ENCODE measurements at places on chromosomes 3 and 15.

GRCh38 chr3:64865839-64866570, 178.2 kb upstream of the ADAMTS9 start:
- DNase-seq: no peak

- DNase-seq: no peak
Observed at GRCh38 chr3:65659396-65659795, 379.3 kb downstream of the MAGI1 start.

DNA sequence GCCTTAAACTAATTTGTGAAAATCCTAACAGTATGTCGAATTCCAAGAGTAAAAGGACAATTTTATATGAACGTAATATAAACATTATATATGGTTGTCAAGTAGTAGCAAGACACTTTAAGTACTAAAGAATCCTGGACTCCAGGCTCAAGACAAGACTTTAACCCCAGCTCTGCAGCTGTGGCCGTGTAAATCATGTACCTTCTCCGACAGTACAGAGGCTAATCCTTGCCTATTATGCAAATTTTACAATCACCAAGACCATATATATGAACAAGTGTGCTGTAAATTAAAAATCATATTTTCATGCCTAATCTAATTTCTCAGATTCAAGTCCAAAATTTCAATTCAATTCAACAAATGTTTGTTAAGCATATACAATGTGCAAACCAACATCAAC, 35.8 kb downstream of the RBM15B start:
- no peak for DNase-seq

- no peak for DNase-seq
Observed at GRCh38 chr3:136535906-136536305, 216.3 kb downstream of the STAG1 start.

DNA sequence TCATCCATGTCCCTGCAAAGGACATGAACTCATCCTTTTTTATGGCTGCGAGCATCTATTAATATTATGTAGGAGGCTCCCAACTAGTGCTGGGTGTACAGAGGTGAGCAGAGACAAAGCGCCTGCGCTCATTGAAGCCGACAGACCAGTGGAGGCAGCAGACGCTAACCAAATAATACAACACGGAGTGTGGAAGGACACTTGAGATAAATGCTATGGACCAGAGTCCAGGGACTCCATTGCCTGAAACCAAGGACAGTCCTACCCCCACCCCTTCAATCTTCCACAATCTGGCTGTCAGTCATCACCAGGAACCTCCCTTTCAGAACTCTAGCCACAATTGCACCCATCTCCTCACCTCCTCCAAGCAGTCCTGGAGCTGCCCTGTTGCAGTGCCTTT, 41.5 kb downstream of the KLHL6 start:
- no peak for DNase-seq

DNA sequence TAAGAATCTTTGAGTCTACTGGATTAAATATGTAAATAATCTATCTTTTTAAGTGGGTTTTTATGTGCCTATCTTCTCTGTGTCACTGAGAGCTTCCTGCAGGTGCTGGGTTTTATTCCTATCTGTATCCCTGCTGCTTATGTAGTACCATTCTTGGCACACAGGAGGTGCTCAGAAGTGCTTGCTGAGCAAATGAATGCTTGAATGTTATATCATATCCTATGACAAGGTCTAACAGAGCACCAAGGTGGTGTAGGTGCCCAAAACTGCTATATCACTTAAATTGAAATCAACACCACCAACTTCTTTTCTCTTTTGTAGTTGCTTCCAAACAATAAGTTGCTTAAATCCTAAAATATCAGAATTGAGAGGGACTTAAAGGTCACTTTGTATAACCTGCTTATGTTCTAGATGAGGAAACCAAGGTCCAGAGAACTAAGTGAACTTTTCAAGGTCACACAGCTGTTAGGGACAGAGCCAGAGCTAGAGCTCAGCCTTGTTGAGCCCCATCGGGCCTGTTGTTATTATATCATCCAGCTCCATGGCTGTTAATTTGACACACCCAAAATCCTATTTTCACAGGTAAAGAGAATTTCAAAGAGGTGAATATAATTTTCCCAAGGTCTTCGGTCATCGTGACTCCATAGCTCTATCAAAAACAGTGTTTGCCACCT, 46.0 kb downstream of the CCNL1 start:
- no peak for DNase-seq

DNA sequence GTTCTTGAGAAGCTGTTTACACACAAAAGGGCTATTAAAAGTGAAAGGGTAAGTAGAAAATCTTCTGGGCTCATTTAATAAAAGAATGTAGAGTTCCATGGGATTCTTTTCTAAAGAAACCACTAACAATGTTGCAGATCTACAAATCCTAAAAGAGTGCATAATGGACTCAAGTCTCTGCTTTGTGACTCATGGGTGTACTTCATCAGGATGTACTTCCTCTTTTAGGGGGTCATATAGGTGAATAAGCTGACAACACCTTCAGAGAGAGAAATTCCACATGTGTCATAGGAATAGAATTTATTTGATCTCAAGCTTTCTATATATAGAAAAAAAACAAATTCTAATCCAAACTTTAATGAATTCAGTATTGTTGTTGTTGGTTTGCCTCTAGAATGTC, 355.5 kb downstream of the TIGIT start:
- DNase-seq: peak; percentile 17

DNA sequence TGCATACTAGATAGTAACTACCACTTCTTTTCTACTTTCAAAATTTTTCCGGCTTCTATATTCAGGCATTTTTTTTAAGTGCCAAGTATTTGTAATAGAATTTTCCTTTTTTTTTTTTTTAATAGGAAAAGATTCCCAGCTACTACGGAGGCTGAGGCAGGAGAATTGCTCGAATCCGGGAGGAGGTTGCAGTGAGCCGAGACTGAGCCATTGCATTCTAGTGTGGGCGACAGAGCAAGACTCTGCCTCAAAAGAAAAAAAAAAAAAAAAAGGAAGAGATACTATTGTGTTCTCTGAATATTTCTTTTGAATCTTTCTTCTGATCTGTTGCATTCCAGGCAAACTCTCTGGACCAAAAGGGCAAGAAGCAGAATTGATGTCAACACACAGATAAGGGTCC, 557.3 kb downstream of the FGF12 start:
- DNase-seq: no peak

GRCh38 chr15:53658827-53659555, 100.5 kb downstream of the WDR72 start:
- no peak for DNase-seq

DNA sequence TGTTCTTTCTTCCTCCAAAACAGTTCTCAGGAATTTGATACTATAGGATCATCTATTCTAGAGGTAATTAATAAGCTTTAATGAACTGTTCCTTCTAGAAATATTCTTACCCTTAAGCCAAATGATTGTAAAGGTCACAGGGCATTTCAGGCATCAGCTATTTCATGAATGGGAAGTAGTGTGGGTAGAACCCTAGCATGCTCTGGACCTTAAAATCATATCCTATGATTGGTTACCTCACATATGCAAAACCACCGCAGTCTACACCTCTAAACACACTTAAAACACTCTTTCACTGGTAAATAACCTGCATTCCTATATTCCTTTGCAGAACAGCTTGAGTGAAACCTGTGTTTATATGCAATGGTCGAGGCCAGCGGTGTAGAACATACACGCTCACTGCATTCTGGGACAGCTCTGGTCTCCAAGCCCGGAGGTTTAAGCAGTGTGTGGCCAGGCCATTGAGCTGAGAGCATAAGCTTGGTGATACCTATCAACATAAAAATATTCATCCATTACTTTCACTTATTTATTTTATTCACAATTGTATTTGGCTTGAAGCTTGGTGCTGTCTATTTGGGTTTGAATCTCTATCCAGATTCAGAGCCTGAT, 87.7 kb upstream of the RASGRP1 start:
- DNase-seq: no peak

DNA sequence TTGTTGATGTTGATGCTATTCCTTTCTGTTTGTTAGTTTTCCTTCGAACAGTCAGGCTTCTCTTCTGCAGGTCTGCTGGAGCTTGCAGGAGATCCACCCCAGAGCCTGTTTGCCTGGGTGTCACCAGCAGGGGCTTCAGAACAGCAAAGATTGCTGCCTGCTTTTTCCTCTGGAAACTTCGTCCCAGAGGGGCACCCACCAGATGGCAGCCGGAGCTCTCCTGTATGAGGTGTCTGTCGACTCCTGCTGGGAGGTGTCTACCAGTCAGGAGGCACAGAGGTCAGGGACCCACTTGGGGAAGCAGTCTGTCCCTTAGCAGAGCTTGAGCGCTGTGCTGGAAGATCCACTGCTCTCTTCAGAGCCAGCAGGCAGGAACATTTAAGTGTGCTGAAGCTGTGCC, 303.2 kb downstream of the ZIC1 start:
- no peak for DNase-seq

GRCh38 chr3:106811376-106811775, 565.9 kb upstream of the CCDC54 start:
- no peak for DNase-seq

GRCh38 chr3:193943200-193943599, 192.7 kb upstream of the HES1 start:
- no peak for DNase-seq

DNA sequence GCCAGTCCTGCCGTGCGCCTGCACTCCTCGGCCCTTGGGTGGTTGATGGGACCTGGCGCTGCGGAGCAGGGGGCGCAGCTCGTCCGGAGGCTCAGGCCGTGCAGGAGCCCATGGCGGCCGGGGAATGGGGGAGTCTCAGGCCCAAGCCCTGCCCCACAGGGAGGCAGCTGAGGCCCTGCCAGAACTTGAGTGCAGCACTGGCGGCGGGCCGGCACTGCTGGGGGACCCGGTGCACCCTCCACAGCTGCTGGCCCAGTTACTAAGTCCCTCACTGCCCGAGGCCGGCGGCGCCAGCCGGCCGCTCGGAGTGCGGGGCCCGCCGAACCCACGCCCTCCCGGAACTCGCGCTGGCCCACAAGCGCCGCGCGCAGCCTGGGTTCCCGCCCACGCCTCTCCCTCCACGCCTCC, 190.9 kb upstream of the MME start:
- DNase-seq: no peak

GRCh38 chr3:25433868-25434267, 5.8 kb downstream of the RARB start:
- DNase-seq: peak; percentile 52

- peak; percentile 31 for DNase-seq
Observed at GRCh38 chr3:42529468-42529867, 27.0 kb downstream of the VIPR1 start.

GRCh38 chr3:78697426-78697825, 1070.4 kb downstream of the ROBO1 start:
- no peak for DNase-seq

DNA sequence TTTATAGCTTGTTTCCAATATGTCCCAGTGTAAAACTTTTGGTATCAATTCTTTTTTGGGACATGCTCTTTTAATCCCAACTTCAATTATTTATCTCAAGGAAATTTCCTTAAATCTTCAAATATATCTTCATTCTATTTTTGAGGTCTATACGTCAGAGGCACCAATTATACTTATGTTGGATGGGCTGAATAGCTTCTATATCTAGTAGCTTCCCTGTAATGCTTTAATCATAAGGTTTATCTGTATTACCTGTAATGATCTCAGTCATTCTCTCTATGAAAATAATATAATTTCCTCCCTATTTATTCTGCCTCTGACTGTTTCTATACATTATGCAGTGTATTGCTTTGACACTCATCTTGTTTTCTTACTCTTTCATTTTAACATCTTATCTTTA, 29.9 kb upstream of the MCCC1 start:
- DNase-seq: no peak

DNA sequence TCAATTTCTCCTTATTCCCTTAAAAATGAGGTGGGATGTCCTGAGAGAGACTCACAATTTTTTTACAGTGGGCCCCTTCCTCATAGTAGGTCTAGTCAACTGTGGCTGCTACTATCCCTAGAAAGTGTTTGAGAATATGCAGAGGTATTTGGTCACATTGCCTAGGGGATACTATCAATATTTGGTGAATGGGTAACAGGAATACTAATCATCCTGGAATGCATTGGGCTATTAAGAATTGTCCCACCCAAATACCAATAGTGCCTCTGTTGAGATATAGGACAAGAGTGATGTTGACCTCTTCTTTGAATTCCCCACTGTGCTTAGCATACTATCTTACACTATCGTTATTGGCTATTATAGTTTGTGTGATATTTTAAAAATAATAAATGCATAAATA, 389.4 kb downstream of the DIPK2A start:
- no peak for DNase-seq

GRCh38 chr15:37099319-37100108, 835 bp downstream of the MEIS2 start:
- DNase-seq: peak; percentile 38

DNA sequence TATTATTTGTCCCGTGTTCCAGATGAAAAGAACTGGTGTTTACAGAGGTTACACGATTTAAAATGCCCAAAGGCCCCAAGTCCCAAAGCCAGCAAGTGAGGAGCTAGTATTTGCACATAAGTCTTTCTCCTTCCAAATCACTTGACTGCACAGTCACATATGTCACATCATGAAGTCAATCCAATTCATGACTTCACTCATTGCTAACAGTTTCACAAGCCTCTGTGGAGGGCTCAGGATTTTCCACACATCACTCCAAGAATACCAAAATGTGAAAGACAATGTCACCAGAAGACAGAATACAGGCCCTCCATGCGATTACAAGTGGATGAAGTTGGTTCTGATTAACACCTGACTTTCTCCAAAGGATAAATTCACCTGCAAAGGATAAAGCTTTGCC, 283.1 kb upstream of the UBE2E2 start:
- DNase-seq: no peak

DNA sequence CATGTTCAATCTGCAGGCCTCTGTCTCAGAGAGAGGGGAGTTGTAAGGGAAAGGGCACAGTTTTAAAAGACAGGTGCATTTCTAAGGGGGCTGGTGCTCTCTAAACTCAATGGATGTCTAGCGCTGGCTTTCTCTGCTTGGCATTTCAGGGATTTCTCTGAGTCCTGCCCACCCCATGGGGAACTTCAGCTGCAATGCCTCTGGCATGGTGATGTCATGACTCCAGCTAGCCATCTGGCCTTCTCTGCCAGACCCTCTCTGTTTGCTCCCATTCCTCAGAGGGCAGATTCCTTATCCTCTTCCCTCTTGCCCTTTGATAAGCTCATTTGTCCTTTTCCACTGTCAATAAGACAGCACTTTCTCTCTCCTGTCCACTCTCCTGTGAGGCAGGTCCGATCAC, 40.8 kb downstream of the RPLP1 start:
- no peak for DNase-seq

DNA sequence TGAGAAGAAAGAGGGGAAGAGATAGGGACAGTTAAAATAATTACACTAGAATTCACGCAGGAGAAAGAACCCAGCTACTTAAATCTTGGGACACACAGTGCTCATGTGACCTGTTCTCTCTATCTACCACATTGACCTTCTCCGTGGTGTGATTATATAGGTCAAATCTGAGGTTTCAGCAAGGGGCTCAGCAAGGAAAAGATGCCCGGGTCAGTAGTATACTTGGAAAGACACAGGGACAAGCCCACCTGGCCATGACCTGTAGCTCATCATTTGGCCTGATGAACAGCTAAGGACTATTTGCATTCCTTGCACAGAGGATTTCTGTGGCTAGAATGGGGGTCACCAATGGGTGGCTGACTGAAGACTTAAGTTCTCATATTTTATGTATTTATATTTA, 71.9 kb downstream of the SSR3 start:
- no peak for DNase-seq

GRCh38 chr3:184558726-184559125, 2.9 kb upstream of the EPHB3 start:
- DNase-seq: no peak

- DNase-seq: no peak
Observed at GRCh38 chr3:145357453-145357852, 803.5 kb downstream of the PLOD2 start.

GRCh38 chr15:96672629-96673028, 342.1 kb downstream of the NR2F2 start:
- no peak for DNase-seq

Measured in hematopoietic multipotent progenitor cell treated with erythropoietin and hydrocortisone succinate and interleukin-3 and kit ligand, for 4 days (in vitro differentiated cells).